ENCODE measurements at places on chromosomes 1 and 21.

GRCh38 chr1:91889717-91890459 lies 3.9 kb upstream of the TGFBR3 start:
- no peak for DNase-seq

DNA sequence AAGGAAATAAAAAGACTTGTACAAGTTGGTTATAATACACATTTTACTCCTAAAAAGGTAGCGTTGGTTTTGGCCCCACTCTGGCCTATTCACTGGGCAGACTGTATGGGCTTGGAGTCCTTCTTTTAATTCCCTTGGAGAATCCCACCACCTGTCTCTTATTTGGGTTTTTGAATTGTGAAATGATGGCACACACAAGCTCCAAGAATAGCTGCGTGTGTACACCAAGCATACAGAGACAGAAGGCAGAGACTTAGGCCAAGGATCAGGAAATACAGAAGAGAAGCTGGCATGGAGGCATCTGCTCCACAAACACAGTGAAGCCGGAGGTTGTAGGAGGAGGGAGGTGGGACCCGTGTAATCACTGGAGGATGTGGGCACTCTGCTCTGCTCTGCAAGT lies 29.1 kb downstream of the DDR2 start:
- DNase-seq, result no peak

- no peak for DNase-seq
These were observed 273.7 kb downstream of the RGS7 start for GRCh38 chr1:241083285-241083684.

DNA sequence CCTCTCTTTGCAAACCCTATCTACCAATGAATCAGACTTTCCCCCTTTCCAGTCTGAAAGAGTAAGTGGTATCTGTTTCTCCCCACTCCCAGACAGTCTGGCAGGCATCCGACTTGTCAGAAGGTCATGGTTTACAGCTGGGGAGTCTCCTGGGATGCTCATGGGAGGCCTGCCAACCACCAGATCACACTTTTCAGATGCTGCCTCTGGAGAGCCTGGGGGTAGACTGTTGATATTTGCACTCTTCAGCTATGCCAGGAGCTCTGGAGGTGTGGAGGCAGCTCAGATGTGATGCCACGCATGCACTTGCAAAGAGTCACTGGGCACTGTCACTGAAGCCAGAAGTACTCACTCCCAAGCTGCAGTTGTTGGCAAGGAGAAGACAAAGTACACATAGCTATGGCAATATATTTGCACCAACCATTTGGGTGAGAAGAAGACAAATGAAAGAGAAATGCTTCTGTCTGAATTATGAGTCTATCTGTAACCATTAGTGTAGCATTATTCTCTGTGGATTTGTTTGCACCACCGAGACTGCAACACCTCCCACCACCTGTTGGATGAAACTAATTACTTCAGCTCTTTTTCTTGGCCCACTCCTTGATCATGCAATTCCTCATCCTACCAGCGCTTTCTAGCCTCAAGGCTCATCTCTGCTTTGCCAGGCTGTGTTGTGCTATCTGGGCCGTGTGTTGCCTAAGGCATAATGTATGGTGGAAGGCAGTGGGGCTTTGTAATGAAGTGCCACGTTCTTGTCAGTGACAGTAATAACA lies 133.0 kb upstream of the SPAG17 start:
- DNase-seq, result no peak

- no peak for DNase-seq
These were observed 4.9 kb downstream of the PTPN7 start for GRCh38 chr1:202155478-202156021.

DNA sequence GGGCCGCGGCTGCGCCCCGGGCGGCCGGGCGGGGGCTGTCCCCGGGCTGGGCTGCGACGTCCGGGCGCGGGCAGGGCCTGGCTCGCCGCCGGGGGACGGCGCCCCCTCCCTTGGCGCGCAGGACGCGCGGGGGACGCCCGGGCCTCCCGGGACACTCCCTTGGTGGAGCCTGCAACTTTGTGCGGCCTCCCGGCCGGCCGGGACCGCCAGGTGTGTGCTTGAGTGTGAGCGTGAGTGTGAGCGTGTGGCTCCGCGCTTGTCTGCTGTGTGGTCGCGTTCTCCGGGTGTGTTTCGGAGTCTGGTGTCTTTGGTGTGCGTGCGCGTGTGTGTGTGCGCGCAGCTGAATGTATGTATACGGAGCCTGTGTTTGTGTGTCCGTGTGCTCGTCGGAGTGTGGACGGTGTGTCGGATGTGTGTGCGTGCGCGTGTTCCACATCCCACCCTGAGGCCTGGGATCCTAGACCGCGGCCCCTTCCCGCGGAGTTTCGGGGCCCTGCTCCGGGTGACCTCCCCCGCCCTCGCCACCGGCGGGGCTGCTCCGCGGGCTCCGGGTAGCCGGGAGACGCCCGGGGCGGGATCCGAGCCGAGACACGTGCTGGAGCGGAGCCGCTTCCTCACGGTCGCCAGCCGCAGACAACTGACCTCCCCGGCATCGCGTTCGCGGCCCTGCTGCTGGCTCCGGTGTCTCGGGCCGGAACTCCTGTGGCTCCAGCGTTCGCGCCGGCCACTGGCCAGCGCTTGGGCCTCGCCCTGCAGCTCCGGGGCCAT lies 1.7 kb downstream of the PTPRU start:
- DNase-seq, result no peak

Measured in hematopoietic multipotent progenitor cell (in vitro differentiated cells).